ENCODE measurements at places on chromosomes 1 and 21.

- no peak for DNase-seq
These were observed 29.1 kb upstream of the F13B start for GRCh38 chr1:197096137-197096536.

- DNase-seq = no peak
These were observed 10.4 kb downstream of the FGR start for GRCh38 chr1:27624467-27625178.

- DNase-seq = no peak
These were observed 12.4 kb upstream of the PRDM16 start for GRCh38 chr1:3056641-3057040.

GRCh38 chr21:41545500-41546359 lies 37.8 kb upstream of the TMPRSS2 start:
- no peak for DNase-seq

- DNase-seq = no peak
These were observed 151.1 kb upstream of the C8B start for GRCh38 chr1:57116871-57117270.

DNA sequence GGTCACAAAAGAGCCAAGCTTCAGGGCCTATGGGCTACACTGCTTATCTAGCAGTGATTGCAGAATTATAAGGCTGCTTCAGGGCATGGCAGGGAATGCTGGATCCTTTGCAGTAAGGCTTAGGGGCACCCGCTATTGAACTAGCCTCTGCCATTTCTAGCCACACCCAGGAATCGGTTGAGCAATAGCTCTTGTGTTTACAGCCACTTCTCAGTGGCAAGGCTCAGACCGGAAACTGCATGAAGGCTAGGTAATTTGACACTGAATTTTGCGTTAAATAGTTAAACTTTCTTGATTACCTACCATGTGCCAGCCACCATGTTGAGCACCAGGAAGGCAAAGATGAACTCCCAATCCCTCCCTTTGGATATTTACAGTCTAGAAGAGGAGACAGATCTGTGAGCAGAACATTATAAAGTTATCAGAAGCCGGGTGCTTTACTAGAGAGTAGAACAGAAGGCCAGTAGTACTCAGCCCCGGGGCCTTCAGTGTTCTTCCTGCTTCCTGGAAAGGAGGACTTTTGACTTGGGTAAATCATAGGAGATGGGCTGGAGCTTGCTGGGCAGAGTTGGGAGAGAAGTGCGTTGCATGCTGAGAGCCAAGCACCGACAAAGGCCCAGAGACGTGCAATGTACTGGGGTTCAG lies 98.6 kb upstream of the LPGAT1 start:
- DNase-seq = no peak

DNA sequence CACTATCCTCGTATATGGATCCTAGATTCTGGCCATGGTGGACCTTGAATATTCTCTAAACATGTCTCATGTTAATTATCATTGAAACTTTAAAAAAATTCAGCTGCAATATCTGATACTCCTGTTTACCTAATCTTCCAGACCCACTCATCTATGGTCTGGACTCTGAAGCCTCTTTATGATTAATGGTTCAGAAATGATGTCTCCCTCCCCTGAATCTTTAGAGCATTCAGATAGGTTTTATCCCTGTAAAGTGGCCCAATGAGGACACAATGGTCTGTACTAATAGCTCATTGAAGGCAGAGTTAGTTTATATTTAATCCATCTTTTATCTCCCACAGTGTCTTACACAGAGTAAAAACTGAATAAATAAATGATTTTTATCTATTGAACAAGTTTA lies 53.0 kb upstream of the DUSP10 start:
- DNase-seq = no peak

- no peak for DNase-seq
These were observed 83.7 kb upstream of the CHRM3 start for GRCh38 chr1:239302696-239303095.

DNA sequence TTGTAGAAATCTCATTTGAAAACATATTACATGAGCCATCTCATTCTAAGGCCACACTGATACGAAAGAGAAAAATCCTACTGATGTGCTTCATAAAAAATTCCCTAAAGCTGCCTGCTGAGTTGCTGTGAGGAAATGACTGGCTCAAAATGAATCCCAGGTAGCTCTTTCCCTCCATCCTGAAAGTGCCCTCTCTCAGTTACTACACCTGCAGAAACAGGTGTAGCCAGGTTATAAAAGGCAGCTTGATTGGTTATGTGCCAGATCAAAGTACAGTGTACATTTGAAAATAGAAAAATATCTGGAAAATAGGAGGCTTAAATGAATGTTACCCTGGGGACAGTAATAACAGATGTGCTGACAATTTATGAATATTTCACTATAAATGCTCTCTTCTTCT lies 833.4 kb upstream of the ADGRL4 start:
- DNase-seq = no peak

DNA sequence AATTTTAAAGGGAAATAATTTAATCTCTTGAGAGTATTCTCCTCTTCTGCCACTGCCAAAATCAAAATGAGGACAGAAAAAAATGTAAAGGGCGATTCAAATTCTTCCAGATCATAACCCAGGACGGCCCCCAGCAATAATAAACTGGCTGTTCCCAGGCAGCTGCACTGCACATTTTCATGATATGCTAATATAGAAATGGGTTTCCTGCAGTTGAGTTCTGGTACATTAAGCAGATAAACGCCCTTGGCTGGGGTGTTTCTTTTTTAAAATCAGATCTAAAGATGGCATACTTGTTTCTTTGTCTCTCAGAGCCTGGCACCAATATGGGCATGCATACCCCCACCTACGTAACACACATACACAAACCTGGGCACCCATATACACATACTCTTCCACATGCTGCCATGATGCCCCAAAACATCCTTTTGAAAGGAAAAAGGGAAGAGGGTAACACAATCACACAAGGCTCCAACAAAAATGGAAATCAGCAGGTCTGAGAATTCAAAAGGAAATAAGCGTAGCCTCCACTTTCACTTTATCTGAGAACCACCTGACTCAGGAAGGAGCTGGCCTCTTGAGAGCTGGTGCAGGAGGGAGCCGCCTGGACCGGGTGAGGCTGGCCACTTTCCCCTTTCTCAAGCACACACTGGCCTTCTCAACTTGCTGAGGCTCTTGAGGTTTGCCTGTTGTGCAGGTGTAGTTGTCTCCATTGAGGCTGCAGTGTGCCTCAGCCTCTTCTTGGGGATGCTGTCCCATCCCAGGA lies 653.4 kb downstream of the KIF26B start:
- DNase-seq = peak; percentile 43

GRCh38 chr1:55445416-55445815 lies 230.3 kb upstream of the USP24 start:
- peak; percentile 21 for DNase-seq

- no peak for DNase-seq
These were observed 23.9 kb downstream of the FASLG start for GRCh38 chr1:172682812-172683211.

GRCh38 chr1:54542962-54543539 lies 5.0 kb upstream of the ACOT11 start:
- DNase-seq = no peak

DNA sequence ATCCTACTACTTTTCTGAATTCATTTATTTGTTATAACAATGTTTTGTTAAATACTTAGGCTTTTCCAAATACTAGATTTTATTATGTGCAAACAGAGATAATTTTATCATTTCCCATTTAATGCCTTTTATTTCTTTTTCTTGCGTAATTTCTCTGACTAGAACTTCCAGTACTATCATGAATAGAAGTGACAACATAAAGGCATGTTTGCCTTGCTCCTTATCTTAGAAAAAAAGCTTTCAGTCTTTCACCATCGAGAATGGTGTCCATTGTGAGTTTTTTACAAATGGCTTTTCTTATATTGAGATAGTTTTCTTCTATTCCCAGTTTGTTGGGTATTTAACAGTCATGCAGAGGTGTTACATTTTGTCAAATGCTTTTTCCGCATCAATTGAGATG lies 453.1 kb upstream of the ZP4 start:
- DNase-seq = no peak

DNA sequence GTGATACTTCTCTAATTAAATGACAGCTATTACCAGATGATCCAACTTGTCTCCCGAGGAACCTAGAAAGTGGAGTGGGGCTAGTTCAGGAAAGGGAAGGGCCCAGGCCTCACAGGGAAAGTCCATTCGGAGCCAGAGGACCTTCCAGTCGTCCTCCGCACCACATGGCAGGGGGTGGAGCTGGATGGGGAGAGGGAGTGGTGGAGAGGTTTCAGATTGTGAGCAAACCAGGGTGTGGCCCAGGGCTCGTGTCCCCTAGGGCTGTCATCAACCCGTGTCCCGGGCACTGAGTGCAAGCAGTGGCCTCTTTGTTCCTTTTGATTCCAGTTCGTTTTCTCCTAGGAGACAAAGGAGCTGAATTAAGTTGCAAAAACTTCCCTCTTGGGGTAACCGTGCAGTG lies 114.9 kb downstream of the HUNK start:
- no peak for DNase-seq

DNA sequence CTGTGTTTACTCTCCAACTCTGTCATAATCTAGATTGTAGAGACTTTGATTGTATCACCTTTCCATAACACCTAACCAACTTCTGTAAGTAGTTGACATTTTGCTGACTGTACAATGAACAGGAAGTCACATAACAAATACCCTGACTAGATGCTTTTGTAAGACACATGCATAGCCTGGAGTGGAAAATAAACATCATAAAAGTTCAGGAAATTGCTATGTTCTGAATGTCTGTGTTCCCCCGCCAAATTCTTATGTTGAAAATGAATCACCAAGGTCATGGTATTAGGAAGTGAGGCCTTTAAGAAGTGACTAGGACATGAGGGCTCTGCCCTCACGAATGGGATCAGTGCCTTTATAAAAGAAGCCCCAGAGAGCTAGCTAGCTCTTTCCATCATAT lies 40.4 kb upstream of the ZSWIM5 start:
- no peak for DNase-seq

- DNase-seq = peak; percentile 61
These were observed 17.4 kb upstream of the DDOST start for GRCh38 chr1:20678599-20678998.

GRCh38 chr1:167171286-167171929 lies 49.3 kb upstream of the POU2F1 start:
- DNase-seq = no peak

GRCh38 chr1:223343692-223344091 lies 20.3 kb downstream of the SUSD4 start:
- DNase-seq = no peak

DNA sequence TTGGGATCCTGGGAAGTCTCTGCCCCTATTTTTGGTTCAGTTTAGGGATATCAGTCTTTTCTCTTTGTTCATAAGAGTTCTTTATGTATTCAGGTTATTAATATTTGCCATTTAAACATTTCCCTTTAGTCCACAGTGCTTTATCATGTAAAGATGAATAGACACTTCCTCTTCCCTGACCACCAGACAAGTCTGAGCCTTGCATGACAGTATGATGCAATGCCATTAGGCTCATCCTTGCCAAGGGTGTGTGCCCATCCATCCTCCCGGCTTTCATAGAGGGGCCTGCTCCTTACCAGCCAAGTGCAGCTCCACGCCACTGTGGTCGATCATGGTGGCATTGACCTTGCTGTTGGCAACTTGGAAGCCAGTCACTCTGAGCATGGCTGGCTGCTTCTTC lies 52.1 kb downstream of the ZSCAN20 start:
- no peak for DNase-seq

GRCh38 chr1:77834771-77835334 lies 53.6 kb upstream of the NEXN start:
- DNase-seq = no peak

DNA sequence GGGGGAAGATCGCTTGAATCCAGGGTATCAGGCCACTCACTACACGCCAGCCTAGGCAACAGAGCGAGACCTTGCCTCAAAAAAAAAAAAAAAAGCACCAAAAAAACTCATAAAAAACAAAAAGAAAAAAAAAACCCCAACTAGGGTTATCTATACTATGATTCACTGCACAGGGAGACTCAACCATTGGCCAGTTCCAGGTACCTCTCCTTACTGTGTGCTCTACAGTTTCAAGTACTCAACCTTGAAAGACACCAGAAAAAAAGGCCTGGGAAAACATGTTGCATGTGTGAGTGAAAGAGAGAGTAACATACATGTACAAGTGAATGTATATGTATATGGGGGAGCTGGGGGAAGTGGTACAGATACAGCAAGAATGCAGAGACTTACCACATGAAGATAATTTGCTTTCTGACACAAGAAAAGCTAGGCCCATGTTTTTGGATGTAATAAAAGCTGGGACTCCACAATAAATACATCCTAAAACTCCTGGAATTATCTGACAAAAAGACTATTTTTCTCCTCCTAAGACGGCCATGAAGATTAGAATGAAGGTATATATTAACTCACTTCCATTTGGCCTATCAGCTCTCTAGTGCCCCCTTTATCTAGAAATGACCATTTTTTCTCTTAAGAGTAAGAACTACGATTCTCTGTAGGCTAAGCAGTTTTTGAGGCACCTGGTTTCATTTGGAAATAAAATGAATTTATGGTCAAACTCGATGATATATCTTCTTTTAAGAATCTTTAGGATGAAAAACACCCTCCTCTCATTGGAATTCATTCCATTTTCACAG lies 52.2 kb downstream of the SLC27A3 start:
- peak; percentile 27 for DNase-seq

GRCh38 chr1:23597635-23598388 lies 38.5 kb upstream of the ID3 start:
- DNase-seq = no peak

Data from GM13977 (cell line).